ENCODE measurements at places on chromosomes 3 and 15.

- no peak for DNase-seq
Measured at GRCh38 chr3:11554666-11555065, 89.0 kb downstream of the VGLL4 start.

DNA sequence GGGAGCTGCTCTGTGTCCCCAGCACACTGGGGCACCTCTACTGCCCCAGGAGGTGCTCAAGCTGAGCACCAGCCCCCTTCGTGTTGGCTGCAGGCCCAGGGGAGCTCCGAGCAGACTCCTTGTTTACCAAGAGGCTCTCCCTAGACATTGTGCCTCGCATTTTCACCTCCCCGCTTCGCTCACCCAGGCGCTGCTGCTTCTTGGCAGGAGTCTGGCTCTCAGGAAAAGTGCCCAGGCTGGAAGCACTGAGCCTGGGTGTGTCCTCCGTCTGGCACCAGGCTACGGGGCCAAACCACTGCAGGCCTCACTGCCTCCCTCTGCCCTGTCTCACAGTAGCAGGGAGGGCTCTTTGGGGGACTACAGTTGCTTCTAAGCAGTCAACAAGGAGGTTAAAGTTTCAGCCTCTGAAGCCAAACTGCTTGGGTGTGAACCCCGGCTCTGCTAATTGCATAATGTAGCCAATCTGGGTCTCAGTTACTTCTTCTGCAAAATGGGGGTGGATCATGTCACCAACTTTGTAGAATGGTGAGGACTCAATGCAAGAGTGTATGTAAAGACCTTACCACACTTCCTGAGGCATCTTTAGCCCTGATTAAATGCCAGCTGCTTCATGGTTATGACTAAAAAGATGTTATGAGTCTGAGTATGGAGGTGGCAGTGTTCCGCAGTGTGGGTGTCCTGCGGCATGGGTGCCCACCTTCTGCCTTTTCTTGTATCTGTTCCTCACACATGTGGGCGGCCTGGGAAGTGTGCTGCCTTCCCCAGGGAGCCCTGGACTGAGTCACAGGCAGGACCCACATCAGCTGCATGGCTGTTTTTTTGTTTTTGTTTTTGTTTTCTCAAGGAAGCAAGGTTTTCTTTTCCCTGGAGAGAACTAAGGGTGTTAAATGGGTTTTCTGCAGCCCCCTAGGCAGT lies 88.9 kb downstream of the CLSTN2 start:
- DNase-seq = no peak

- no peak for DNase-seq
Measured at GRCh38 chr3:30793740-30794139, 100.7 kb downstream of the GADL1 start.

DNA sequence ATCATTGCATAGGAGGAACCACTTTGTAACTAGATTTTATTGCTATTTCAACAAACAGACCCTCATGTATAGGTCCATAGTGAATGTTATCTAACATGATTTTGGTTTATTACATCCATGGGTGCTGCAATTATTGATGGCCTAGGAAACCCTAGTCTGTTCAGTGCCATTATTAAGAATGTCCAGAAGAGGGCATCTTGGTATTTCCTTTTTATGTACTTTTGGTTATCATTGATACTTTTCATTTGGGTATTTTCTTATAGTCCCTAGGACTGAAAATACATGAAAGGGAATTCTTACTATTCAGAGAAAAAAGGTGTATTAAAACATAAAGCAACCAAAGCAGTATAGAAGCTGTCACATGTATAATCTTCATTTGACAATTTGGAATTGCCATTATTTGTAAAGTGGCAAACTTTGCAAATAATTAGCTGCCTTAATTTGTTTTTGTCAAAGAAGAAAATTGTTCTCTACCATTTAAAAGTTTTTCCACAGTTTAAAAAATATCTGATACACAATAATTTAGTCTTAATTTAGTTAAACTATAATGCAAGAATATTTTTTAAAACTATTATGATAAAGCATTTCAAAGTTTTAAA lies 48.7 kb downstream of the CNOT10 start:
- peak; percentile 70 for DNase-seq

DNA sequence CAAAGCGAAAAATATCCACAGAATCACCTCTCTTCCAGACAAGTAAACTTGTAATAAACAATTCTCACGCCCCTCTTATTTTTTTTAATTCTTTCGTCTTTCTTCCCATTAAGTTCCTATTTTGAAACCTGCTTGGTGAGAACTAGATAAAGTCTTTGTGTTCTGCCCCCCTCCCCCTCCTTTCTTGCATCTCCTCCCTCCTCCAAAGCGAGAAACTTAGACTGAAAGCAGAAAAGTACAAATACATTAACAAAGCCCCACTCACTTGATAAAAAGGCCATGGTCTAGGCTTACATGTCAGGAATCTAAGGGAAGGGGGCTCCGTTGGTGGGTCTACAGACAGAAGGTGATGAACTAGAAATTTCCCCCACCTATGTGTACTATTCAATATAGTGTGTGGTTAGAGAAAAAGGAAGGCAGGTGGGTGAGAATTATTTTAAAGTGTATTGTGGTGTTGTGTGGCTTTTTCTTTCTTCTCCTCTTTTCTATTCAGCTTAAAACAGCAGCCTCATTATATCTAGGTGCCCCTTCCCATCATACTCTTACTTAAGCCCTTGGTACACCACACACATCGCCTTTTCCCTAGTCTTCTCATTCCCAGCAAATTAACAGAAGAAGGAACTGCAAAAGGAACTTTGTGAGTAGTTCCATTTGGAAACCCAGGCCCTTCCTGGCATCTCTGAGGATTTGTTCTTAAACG lies 215.3 kb downstream of the MEIS2 start:
- no peak for DNase-seq

GRCh38 chr3:45280232-45280631 lies 54.1 kb upstream of the TMEM158 start:
- no peak for DNase-seq

GRCh38 chr3:128917291-128917690 lies 37.9 kb downstream of the ACAD9 start:
- DNase-seq = no peak

- DNase-seq = peak; percentile 51
Measured at GRCh38 chr3:31247850-31248562, 284.7 kb upstream of the STT3B start.

DNA sequence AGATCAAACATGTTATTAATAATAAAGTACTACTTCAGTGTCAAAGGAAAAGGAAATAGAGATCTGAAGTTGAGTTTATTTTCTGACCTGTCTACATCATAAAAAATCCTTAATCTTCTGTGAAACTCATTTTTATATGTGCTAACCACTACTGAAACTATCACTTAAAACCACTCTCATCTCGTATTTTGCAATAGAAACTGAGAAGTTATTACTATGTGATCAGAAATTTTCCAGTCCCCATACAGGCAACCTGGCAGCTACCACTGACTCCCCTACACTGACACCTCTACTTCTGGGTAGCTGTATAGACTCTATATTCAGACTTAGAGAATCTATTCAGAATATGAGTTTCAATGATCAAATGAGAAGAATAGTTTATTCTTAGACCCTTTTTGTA lies 8.3 kb downstream of the HDGFL3 start:
- DNase-seq = no peak

DNA sequence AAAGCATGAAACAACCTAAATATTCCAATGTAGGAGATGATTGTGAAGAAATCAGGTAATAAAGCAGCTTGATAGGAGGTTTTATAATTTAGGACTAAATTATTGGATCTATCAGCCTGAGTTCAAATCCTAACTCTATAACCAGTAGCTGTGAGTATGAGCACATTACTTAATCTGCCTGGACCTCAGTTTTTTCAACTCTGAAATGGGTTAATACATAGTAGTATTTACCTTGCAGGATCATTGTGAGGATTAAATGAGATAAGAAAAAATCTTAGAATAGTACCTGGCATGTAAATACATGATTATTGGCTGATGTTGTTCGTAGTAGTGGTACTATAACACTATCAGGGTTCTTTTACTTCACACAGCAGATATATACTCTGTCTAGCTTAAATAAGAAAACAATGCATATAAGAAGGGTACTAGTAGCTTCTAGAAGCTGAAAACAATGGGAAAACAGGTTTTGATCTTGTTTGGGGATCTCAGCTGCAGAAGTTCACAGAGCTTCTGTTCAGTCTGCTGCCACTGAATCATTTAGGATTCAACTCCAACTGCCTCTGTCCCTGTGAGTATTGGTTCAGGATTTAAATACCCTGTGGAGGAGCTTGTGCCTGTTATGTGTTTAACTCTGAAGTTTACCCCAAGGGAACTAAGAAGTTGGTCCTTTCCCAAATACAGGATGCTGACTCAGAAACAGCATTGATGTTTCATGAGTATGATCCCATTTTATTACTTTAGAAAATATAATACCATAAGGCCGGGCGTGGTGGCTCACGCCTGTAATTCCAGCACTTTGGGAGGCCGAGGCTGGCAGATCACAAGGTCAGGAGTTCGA lies 34.2 kb downstream of the KAT2B start:
- DNase-seq = no peak

DNA sequence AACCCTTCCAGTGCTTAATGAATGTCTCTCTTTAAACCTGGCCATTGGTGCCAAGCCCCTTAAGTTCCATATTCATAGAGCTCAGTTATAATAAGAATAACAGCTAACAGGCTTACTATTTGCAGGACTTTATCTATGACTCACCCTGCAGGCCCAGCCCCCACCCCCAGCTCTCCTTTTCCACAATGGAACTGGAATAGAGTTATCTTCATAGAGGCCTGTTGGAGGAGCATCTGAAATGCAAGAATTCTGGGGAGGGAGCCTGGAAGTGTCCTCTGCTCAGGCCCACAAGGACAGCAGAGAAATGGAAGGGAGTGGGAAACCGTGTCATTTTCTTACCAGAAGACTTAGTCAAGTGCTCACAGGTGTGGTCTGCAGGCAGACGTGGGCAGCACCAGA lies 52.8 kb downstream of the SEMA5B start:
- DNase-seq = no peak

- no peak for DNase-seq
Measured at GRCh38 chr15:63190769-63191649, 1.6 kb downstream of the RAB8B start.

GRCh38 chr3:69329892-69330291 lies 56.0 kb downstream of the FRMD4B start:
- DNase-seq = no peak

GRCh38 chr15:68558318-68559305 lies 20.2 kb upstream of the CORO2B start:
- no peak for DNase-seq

- no peak for DNase-seq
Measured at GRCh38 chr3:7385635-7386034, 524.7 kb downstream of the GRM7 start.

DNA sequence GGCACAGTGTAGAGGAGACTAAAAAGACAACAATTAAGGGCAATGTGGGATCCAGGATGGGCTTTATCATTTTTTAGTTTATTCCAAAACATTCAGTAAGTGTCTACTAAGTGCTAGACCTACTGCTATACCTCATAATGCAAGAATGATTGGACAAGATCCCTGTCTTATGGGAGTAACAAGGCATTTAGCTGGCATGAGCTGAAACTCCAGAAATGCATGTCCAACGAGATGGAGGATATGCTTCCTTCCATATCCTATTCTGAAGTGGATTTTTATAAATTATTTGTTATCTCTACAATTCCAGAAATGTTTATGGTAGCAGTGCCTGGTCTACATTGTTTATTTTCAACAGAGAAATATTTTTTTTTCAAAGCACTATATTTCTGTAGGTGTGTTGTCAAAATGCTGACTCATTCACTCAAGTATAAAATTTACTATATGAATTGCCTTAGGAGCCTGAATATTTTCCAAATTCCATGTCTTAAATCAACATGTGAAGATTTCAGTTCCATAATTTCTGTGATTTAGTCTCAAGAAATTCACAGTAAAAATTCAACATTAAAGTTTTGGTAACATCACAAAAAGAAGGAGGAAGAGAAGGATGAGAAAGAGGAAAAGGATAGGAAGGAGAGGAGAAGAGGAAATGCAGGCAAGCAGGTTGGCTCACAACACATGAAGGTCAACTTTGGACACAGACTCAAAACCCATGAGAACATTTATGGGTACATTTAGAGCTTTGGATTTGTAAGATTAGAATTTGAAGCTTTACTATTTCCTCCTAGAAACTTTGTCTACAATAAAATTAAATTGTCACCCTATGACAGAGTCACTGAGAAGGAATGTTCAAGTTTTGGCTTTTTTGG lies 88.6 kb downstream of the P3H2 start:
- no peak for DNase-seq

- no peak for DNase-seq
Measured at GRCh38 chr15:38187630-38188313, 64.9 kb upstream of the SPRED1 start.

DNA sequence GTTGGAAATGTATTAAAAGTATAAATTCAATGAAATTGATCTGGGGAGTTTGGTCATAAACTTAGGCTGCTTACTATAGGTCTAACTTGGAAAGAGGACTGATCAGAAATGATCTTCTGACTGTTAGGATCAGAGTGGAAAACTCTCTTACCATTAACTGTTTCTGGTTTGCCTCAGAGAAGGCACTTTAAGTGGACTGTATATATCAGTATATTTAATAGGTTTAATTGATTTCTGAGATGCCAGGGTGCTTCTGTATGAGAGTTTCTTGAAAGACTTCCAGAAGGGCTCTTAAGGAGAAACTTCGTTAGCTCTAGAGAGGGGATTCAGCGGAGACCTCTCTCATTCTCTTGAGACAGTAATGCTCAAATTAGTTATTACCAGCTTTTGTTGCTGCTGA lies 36.5 kb downstream of the ECT2 start:
- DNase-seq = no peak

GRCh38 chr3:112602217-112602838 lies 38.6 kb downstream of the CCDC80 start:
- DNase-seq = no peak

DNA sequence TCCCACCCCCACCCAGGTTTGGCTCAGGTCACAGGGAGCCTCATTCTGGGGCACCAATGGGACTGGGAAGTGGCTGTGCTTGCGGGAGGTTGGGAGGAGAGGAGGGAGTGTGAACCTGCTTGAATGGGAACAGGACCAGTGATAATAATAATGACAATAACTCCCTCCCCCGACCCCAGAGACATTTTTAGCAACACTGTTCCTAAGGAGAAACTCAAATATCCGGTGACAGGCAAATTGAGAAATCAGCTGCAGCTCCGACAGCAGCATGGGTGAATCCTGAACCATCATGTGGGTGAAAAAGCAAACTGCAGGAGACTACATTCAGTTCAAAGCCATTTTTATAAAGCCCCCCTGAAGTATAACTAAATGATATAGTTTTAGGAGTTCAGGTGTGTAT lies 11.6 kb upstream of the RPL29 start:
- DNase-seq = no peak

Measured in HuH-7 (cell line).